ENCODE measurements at places on chromosomes 16 and 17.

DNA sequence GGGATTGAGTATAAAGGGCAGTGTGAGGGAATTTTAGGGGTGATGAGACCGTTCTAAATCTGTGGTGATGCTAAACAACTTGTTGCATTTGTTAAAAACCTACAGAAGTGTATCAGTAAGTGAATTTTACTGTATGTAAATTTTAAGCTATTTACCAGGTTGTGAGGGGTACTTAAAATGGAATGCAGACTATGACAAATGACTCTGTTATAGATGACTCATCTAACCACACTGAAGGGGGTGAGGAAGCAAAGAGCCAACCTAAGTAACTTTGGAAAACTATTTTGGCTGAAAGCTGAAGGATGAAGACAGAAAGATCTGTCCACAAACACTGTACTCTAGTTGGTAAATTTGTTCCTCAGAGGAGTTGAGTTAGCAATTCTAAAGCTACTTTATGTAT lies 5.3 kb upstream of the MKS1 start:
- DNase-seq = no peak

DNA sequence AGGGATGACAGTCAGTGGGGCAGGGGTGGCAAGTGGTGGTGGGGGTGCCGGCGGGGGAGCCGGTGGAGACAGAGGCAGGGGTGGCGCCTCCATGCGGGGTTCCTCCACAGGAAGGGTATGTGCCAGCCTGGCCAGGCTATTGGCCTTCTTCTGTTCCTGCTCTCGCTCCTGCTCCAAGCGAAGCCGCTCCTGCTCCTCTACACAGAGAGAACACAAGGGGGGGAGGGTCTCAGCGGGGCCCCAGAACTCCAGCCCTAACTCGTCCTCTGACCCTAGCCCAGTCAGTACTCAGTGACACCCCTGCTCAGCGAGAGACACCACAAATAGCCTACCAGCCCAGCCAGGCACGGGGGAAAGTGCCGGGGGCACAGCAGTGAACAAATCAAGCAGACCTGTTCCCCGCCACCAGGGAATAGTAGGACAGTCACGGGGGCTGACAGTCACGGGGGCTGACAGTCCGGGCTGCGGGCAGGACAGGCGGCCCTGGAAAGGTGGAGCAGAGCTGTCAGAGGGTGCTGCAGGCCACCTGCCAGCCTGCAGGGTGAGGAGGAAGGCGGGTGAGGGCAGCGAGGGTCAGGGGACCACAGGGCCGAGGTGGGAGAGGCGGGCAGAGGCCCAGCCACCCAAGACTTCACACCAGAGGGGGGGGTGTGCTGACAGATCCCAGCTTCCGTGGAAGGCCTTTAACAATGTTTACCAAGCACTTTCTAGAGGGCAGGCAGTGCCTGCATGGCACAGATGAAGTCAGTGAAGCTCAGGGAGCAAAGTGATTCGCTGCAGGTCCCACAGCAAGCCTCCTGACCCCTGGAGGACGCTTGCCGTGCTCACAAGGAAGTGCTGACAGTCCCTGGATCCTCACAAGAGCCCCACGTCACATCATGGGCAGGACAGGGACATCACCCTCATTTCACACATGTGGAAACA lies 5.3 kb downstream of the MNT start:
- DNase-seq = no peak

DNA sequence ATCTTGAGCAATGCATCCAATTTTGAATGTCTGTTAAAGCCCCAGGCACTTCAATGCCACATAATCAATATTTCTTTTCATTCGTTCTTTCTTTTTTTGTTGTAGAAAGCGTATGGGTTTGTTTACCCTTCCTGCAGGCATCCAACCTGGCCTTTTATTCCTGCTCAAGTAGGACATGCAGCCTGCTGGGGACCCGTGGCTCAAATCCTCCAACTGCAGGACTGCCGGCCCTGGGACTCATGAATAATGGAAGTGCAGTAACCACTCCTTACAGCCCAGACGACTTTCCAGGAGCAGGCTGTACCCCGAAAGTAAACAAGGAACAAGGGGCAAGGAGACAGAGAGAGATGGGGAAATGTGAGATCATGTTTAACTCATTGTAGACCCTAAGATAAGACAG lies 126.4 kb downstream of the SALL1 start:
- no peak for DNase-seq

DNA sequence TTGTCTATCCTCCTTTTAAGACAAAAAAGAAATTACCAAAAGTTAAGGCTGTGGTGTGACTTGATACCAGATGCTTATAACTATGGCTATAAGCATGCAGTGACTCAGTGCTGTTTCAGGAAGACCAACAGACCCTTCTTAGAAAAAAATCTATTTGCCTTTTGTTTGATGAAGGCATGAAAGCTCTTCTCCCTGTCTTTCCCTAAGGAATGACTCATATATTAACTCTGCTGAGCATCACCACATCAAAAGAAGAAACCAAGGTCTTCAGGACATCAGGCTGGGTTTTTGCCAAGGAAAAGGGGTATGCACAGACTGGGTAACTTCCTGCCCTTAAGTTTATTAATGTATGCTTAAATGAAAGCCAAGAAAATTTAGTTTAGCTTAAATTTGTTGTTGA lies 47.1 kb downstream of the VMP1 start:
- DNase-seq = no peak
